ENCODE measurements at places on chromosomes 4 and X.
A peak's percentile ranks its signal among the peaks of the same experiment; 100 is the strongest.

DNA sequence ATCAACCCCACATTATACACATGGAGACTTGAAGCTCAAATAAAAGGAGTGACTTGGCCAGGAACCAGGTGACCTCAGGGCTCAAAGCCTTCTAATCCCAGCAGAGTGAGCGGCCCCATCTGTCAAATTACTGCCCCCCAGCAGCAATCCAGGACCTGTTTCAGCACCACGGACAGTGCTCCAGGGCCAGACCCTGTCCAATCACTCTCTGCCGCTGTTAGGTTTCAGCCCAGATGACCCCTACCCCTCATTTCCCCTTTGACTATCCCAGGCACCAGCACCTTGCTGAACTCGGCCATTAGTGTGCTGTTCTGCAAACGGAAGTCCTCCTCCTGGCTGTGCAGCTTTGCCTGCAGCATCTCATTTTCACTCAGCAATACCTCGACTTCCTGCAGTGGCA, 5.1 kb downstream of the GRIPAP1 start:
- DNase-seq: no peak

GRCh38 chrX:13087322-13088155, 43.1 kb upstream of the FAM9C start:
- DNase-seq: peak; percentile 89

- no peak for DNase-seq
Observed at GRCh38 chr4:38180456-38180855, 220.3 kb downstream of the PTTG2 start.

GRCh38 chrX:17860179-17860780, 818 bp downstream of the RAI2 start:
- no peak for DNase-seq

GRCh38 chrX:119455264-119455663, 13.0 kb upstream of the SLC25A5 start:
- DNase-seq: no peak

- DNase-seq: no peak
Observed at GRCh38 chr4:171117457-171117856, 695.7 kb upstream of the GALNTL6 start.

DNA sequence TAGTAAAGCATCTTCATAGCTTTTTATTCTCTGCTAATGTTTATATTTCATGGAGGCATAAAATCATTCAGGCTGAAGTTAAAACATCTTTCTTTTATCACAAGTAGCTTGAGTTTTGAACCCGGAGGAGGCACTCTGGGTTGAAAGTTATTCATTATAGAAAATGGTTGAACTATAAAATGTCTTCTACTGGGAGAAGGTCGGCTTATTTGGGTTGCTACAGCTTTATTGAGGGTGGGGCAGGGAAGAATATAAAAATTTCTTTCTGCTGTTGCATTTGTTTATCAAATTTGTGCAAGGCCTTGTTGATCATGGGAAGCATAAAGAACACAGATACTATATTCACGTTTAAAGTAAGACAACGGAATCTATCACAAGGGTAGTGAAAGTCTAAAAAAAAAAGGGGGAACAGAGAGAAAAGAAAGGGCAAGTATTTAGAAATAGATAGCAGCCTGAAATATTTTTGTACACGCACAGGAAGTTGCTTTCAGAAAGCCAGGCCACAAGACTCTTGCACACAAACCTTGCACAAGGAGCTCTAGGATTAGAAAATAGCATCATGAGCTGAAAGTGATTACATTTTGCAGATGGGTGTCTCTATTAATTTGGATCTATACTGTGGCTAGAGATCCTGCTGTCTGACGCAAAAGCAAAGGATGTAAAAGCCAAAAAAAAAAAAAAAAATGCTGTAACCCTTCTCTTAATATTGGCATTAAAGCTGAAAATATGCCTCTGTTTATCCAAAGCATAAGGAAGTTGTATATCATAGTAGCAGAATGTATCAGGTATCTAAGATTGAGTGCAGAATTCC, 37.2 kb upstream of the FAM9C start:
- no peak for DNase-seq
